ENCODE measurements at places on chromosomes 3 and 15.

- no peak for DNase-seq
These were observed 68.4 kb upstream of the HACD2 start for GRCh38 chr3:123653221-123653682.

DNA sequence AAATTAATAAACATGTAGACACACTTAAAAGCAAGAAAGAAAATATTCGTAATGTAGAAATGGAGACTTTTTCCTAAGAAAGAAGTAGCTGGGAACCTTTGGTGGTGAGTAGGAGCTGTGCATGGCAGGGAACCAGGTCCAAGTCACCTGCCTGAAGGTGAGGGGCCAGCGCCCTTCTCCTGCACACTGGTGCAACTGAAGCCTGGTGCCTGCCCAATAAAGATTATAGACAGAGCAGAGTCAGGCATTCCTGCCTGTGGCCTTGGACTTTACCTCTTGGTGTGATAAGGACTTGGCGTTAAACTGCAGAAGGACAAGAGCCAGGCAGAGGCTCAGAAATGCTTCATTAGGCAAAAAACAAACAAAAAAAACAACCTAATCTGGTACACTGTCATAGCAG lies 14.2 kb downstream of the CFAP91 start:
- no peak for DNase-seq

- no peak for DNase-seq
These were observed 29.3 kb downstream of the RFT1 start for GRCh38 chr3:53100818-53101466.

- DNase-seq, result no peak
These were observed 67.6 kb downstream of the COL6A5 start for GRCh38 chr3:130412991-130413560.

DNA sequence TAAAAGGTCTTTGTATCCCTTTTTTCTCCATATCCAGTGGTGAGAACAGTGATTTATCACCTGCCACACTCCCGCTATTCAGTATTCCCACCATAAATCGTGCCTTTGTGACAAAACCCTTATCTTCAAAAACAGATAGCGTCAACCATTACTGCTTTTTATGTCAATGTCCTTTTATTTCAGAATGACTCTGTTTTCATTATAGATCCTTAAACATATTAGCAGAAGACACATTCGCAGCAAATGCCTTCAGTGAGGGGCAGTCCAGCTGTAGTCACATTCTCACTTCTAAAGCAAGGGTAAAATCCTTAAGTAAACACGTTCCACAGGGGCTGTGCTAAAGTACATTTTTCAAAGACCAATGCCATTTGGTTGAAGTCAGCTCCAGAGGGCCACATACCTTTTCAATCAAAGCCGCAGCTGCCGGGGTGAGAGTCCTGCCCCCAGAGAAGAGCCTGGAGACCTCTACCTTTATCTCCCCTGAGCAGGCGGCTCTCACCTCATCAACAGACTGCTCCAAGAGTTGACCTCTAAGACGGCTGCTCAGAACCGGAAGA lies 53.4 kb downstream of the PDZRN3 start:
- no peak for DNase-seq

DNA sequence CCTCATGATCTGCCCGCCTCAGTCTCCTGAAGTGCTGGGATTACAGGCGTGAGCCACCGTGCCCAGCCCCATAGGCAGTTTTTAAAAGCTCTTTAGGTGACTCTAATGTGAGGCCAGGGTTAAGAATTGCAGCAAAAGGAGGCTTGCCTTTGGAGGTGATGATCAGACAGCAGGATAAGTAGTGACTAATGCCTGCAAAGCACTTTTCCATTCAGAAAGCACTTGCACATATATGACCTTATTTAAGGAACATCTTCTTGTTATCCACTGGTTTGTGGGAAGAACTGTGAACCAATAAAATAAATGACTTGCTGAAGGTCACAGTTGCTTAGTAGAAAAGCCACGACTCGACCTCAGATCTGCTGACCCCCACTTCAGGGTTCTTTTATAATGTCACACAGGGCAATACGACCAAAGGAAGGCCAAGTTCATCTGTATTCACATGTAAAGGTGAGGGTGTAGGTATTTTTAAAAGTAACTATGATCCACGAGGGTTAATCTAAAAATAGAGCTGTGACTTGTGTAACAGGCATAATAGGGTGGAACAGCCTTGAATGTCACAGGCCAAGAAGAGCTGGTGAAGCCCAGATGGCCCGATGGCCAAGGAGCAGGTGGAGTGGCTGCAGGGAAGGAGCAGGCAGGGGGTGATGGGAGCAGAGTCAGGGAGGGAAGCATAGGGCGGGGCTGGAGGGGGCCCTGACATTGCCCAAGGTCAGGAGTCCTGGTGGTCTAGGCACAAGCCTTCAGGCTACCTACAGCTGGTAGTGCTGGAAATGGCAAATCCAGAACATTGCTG lies 24.4 kb downstream of the LARP6 start:
- no peak for DNase-seq

DNA sequence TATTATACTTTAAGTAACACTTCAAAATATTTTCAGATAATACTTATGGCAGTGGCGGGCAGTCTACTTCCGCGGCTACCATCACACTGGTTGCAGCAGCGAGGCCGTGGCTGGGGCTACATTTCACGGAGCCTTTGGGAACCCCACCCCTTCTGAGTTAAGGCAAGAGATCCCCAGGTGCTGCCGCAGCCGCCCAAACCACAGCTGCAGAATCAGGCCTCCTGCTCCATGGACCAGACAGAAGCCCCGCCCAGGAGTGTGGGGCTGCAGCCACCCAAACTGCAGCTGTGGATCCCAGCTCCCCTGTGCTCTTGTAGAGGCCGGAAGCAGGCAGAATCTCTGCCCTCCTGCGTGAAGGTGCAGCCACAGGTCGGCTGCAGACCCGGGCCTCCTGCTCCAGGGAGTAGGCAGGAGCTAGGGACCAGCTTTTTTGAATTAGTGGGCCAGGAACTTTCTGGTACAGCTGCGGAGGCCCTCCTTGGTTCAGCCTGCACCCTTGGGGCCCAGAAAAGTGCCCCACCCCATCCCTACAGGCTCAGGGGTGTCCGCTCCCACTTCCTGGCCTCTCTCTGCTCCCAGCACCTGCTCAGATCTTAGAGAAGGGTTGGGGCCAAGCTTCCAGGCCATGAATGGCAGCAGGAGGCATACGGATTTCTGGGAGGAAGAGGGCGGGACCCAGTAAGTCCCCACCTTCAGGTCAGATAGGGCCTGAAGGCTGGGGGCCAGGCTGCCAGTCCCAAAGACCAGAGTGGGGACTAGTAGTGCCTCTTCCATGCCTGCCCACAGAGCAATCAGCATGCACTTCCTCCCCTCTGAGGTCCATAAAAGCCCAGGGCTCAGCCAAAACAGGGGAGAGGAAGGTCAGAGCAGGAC lies 1188.8 kb upstream of the CADM2 start:
- no peak for DNase-seq

GRCh38 chr3:14769544-14770325 lies 49.0 kb upstream of the FGD5 start:
- no peak for DNase-seq

DNA sequence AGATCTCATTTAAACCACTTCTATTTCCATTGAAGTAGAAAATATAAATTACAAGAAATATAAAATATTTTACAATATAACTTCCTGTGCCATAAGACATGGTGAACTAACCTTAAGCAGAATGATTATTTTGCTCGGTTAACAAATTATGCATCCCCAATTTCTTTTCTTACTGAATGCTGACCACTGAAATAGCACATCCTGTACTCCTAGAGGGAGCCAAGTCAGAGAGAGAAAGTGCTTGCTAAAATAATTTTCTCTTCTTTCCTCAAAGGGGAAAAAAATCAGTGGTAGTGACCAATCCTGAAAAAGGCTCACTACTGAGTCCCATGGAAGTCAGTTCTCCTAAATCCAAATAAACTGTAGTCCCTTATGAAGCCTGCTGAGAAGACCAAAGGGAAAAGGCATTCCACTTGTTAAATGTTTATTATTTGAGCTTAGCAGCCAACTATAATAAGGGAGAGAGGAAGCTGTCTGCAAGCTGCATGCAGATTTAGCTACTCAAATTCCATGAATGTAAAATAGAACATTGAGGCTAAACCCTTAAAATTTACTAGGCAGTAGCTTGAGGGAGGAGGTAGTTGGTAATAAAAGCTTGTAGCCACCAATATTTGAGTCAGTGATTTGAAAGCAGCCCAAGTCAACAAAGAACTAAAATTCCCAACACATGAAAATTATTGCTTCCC lies 33.1 kb downstream of the CEP152 start:
- no peak for DNase-seq

- no peak for DNase-seq
These were observed 928.9 kb upstream of the NR2F2 start for GRCh38 chr15:95401587-95401986.

DNA sequence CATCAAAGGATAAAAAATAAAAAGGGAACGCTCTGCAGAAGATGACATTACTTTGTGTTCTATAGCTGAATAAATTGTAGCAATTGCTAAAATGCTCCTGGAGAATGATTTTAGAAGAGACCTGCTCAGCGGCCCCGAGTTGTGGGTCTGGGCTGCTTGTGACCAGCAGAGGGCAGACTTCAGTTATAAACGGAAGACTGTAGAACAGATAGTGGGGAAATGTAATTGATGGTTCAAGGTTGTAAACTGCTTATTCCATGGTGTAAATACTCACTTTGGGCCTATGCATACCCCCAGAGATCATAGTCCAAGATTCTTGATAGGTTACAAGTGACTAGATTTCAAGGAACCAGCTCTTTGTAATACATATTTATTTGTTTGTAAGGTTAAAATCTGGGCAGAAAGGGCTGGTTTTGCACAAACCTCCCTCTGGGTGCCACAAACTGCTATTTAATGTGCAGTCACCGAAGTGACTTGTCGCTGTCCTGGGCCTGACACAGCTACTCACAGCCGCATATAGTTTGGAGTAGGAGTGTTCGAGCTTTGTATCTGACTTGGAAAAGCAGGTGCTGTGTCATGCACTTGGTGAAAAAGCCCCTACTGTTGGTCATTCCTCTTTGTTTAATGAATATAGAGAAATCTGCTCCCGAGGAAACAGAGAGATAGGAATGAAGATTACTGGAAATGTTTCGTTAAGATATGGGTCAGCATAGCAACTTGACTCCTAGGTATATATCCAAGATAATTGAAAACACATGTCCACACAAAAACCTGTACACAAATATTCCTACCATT lies 34.7 kb upstream of the NDUFB4 start:
- no peak for DNase-seq

DNA sequence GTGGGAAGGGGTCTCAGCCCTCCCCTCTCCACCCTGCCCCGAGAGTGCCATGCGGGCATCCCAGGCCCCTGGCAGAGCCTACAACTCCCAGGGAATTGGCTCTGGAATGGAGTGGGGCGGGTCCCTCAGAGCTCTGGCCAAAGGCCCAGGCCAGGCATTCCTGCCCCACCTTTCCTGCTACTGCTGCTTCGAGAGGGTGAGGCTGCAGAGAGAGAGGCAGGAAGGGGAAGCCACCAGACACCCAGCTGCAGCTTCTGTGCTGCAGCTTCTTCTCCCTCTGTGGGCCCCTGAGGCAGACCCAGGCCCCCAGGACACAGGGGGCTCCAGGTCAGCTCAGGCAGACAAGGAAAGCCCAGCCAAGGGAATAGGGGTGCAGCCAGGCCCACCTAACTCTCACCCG lies 2.7 kb downstream of the ALS2CL start:
- no peak for DNase-seq

DNA sequence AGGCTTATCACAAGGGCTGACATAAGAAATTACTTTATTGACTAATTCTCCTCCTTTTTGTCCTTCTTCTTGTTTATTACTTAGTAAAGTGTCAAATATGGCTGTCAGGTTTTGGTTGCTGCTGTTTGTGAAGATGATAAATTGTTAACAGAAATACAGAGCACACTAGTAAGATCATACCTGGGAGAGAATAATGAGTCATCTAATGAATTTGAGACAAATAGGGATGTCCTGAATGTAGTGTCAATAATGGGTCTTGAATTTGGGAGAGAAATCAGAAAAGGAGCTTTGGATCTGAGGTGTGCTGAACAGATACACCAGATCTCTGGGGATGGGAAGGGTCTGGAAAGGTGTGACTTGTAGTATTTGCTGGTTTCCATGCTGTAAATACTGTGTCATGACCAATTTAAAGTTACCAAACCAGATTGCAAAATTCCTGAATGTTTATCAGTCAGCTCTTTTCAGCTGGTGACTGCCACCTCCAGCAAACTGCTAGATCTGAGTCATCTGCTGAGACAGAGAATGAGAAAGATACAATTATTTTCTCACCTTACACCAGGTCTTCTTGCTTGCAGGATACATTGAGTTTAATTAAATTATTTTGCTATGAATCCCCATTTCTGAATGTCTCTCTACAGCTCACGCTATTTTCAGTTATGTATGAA lies 76.7 kb upstream of the SATB1 start:
- no peak for DNase-seq

DNA sequence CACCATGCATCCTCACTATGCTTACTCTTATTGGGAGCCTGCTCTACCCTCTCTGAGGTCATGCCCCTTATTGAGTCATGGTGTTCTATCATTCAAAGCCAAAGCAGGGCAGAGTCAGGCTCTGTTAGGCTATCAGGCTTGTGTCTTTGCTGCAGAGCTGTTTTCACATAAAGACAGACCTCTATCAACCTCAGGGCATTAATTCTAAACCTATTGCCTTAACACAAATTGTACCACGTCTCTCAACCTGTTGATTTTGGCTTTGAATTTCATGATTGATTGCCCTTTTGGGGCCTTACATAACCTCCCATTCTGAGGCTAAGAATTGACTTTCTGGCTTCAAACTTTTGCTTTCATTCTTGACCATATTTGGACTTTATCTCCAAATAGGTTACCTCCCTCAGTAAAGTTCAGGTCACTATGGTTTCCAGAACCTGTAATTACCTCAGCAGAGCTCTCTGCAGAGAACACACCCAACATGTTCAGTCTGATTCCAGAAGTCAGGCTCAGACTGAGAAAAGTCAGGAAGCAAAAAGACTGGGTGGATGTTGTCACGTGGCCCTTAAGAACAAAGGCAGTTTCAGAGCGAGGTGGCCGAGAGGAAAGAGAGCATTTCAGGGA lies 221.4 kb upstream of the NANOGP8 start:
- DNase-seq, result no peak

GRCh38 chr15:59199626-59200465 lies 6.8 kb upstream of the LDHAL6B start:
- DNase-seq, result no peak

DNA sequence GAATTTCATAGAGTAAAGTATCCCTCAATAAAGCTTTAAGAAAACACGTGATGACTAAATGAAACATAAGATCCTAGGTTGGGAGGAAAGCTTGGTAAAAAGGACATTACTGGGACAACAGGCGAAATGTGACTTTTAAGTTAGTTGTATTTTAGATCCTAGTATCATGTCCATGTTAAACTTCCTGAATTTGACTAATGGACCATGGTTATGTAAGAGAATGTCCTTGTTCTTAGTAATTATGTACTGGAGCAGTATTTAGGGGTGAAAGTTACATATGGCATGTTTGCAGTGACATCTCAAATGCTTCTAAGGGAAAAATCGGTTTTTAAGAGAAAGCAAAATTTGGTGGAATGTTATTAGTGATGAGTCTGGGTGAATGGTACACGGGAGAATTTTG lies 69.6 kb downstream of the IQSEC1 start:
- DNase-seq, result no peak

- no peak for DNase-seq
These were observed 42.9 kb downstream of the TNFAIP8L3 start for GRCh38 chr15:51051776-51052175.

GRCh38 chr3:106183762-106184391 lies 315.1 kb upstream of the CBLB start:
- DNase-seq, result no peak

GRCh38 chr15:80953001-80953952 lies 36.3 kb downstream of the MESD start:
- DNase-seq, result no peak
